ENCODE measurements at places on chromosomes 12 and 14.

GRCh38 chr12:27840229-27840999, 60.4 kb upstream of the MANSC4 start:
- DNase-seq: peak; percentile 28

GRCh38 chr14:56720703-56721460, 89.4 kb downstream of the OTX2 start:
- DNase-seq: no peak

GRCh38 chr14:72614365-72614764, 279.5 kb downstream of the DPF3 start:
- no peak for DNase-seq

GRCh38 chr12:75724928-75725312, 213.5 kb upstream of the KRR1 start:
- DNase-seq: peak; percentile 97

- DNase-seq: no peak
Measured at GRCh38 chr12:82082501-82082900, 275.7 kb downstream of the CCDC59 start.

DNA sequence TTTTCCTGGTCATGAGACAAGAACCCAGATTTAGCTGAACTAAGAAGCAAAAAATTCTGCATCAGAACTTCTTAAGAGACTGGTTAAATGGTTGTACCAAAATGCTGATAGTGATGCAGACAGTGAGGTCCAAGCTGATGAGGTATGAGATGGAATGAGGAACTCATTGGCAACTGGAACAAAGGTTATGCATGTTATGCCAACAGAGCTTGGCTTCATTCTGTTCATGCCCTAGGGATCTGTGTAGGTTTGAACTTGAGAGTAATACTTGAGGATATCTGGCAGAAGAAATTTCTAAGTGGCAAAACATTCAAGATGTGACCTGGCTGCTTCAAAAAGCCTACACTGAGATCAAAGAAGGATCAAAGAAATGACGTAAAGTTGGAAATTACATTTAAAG, 398.0 kb downstream of the FSCB start:
- no peak for DNase-seq

DNA sequence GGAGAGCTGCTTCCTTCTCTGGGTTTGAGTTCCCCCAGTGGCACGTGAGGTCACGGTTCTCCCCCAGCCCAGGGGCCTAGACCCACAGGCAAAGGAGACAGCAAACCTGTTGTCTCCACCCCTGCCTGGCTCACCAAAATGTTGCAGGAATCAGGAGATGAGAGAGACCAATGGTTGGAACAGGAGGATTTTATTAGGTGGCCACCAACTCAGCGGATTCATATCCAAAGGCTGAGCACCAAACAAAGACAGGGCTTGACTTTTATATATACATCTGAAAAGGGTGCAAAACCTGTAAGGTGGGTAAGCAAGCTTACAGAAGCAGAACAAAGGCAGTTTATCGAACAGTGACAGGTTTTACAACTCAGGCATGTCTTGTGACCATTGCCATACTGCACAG, 9.2 kb upstream of the ADAM21 start:
- DNase-seq: no peak

DNA sequence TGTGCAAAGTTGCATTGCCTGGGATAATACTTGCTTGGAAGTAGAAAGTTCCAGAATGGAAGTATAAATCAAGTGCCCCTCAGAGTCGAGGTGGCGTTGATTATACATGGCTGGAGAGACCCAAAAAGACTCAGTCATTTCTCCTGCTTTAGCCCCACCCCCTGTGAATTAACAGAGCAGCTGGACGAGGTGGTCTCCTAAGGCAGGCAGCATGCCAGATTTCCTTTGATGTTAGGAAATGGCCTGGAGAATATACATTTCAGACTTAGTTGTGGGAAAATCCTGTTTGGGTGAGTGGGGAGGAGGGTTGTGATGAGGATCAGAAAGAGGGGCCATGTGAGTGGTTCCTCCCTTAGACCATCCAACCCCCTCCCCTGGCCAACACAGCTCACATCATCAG, 406.1 kb upstream of the TMPO start:
- no peak for DNase-seq

DNA sequence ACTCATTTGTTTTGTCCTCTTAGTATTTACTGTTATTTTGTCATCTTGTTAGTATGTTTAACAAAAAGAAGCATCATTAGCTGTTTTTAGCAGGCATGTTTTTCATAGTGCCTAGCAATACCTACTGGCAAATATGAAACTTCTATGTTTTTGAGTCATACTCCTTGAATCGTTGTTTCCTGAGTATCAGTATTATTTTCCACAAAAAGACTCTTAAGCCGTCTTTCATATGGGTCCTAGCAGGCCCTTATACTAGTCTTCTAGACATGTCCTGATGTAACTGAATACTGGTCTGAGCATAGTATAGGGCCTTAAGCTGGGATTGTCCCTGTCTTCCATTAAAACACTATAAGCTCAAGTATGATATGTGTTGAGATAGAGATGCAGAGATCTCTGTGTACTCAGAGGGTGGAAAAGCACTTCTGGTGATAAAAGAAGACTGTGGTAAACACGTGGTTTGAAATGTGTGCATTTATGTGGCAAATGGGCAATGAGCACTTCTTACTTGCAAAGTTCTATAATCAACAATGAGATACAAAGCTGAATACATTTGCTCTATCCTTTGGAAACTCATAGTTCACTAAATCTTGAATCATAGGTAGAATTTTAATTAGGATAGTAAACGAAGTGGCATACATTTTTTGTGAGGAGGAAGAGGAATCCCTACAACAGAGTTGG, 348.8 kb downstream of the PDZRN4 start:
- DNase-seq: no peak

- no peak for DNase-seq
Measured at GRCh38 chr12:14984766-14985285, 12.0 kb downstream of the PDE6H start.

DNA sequence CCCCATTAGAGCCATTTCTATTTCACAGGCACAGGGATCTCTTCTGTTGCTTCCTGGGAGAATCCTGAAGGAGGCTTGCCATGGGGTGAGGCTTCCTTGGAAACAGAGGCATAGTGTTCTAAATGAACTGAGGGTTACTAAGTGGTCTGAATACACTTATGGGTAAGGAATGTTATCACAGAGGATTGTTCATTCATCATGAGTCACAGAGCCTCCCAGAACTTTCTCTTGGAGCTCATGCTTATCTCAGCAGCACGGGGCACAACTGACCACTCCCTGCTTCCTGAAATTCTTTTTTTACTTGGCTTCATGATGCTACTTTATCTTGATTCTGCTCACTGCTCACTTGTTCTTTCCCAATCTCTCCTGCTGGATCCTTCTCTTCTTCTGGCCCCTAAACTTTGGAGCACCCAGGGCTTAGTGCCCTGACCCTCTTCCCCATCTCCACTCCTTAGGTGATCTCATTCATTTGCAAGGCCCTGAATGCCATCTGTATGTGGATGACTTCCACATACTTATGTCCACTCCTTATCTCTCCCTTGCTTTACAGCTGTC, 57.9 kb downstream of the ANO6 start:
- peak; percentile 98 for DNase-seq

DNA sequence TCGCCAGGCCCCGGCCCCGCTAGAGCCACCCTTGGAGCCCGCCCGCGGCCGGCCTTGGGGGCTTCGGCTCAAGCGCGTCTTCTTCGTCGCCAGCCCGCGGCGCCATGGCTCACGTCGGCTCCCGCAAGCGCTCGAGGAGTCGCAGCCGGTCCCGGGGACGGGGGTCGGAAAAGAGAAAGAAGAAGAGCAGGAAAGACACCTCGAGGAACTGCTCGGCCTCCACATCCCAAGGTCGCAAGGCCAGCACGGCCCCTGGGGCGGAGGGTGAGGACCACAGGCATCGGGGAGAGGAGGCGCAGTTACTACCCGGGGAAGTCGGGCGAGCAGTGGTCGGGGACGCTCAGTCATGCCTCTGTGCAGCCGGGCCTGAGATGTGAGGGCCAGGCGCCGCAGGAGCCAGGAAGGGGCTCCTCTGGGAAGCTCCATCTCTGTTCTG, 573 bp downstream of the ARL6IP4 start:
- DNase-seq: peak; percentile 21

DNA sequence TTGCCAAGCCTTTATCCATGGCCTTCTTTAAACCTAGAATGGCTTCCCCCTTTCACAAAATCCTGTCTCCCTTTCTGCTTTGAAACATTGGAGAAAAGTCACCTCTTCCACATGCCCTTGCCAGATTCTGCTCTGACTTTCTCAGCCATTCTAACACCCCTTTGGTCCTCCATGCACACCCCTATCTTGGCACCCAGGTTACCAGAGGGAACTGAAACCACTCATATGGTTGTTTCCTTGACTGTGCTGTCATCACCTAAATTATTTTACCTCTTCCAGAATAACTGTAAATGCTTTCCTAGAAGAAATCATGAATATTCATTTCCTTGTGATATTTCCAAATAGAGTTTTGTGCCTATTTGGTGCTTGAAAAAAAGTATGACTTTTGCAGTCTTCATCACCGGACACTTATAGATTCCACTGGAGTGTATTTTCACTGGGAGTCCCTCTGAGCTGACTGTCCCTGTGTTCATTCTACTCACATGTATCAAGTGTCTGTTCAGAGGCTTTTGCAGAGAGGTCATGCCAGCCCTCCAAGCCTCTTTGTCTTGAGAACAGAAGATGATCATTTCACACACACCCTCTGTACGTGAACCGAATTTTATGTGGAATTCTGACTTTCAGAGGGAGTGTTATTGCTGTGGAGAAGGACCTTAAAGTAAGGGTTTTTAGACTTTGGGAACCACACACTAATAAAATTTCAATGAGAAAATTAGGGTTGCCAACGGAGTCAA, 74.1 kb downstream of the PLXNC1 start:
- DNase-seq: no peak

- DNase-seq: no peak
Measured at GRCh38 chr14:103164006-103164405, 40.7 kb downstream of the TNFAIP2 start.

- no peak for DNase-seq
Measured at GRCh38 chr14:53621921-53622320, 334.7 kb downstream of the BMP4 start.

- DNase-seq: no peak
Measured at GRCh38 chr14:69106451-69106850, 46.5 kb downstream of the DCAF5 start.

GRCh38 chr12:112386726-112387125, 4.5 kb upstream of the HECTD4 start:
- peak; percentile 89 for DNase-seq

DNA sequence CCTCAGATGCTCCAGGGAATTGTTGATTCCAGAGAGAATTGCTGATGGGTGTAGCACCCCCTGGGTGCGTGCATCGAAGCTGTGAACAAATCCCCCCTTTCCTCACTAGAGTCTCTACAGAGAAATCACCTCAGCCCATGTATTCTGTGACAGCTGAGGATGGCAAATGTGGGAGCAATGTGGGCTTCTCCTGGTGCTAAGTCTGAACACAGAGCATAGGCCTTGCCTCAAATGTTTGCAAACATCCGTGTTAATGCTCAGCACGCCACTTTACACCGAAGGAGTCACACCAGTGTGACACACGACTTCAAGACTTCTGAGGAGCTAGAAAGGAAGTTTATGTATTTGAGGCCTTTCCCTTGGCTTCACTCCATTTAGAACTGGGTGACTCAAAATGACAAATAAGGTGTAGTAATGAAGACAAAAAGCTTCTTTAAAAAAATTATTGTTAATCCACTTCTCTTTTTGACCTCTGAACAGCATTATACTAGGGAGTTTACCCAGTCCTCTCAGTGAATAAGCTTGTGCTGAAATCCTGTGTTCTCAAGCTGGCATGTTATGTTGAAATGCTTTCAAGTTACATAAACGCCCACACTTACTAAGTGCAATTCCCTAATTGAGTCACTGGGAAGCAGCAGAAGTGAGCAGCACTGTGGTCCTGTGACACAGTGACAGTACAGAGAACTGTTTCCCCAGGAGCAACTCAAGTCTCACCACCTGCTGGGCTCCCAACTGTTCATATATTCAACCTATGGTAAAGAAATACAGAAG, 92.9 kb downstream of the FAR2 start:
- DNase-seq: peak; percentile 80

- no peak for DNase-seq
Measured at GRCh38 chr12:94812345-94812744, 162.0 kb upstream of the TMCC3 start.

DNA sequence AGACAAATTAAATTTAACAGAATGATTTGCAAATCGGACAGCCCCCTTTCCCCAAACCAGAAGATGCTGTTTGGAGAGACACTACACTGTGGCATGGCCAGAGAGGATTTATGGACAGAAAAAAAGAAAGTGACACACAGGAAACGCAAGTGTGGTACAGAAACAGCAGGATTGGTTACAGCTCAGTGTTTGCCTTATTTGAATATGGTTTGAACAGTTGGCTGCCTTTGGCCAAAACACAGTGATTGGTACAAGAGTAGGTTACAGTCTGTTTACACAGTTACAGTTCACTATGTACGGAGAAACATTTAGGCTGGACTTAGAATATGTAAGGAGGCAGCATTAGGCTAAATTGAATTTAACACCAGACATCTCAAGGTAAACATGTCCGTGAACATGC, 335.3 kb downstream of the NPAS3 start:
- no peak for DNase-seq

- DNase-seq: no peak
Measured at GRCh38 chr14:98028162-98028561, 1231.0 kb downstream of the VRK1 start.

- no peak for DNase-seq
Measured at GRCh38 chr12:106982229-106982628, 4.7 kb downstream of the MTERF2 start.

DNA sequence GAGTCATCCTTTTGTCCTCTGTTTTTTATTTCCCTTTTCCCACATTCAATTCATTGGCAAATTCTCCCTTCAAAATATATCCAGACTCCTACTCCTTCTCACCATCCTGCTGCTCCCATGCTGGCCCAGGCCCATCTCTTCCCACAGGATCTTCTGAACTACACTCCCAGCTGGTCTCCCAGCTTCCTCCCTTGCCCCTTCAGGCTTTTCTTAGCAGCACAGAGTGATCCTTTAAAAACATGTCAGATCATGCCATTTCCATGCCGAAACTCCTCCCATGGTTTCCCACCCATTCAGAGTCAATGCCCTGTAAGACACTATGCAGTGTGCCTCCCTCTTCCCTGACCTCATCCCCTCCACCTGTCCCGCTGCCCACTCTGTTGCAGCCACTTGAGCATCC, 2.4 kb upstream of the KRT84 start:
- DNase-seq: no peak

DNA sequence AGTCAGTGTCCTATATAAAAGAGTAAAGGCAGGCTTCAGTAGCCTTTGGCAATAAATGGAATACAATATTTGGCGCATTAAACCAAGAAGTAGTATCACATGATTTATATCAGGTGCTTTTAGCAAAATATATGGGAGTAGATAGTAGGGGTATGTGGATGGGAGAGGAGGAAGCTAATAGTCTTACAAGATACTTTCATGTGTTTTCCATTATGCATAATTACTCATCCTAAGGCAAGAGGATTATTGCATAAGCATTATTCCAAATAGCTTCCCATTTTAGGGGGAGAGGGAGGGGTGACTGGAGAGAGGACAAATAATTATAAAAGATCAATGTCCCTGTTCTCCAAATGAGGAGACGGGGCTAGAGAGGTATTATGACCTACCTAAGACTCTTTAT, 104.3 kb downstream of the DUSP6 start:
- peak; percentile 32 for DNase-seq

- DNase-seq: no peak
Measured at GRCh38 chr12:79375050-79375449, 315.7 kb downstream of the PAWR start.

Measured in fibroblast of the aortic adventitia (primary cell).